Posterior vena cava (tissue), 2 donors: ENCODE measurements at places on chromosomes 4 and X. TPM values are rescaled to one million over a fixed set of nuclear protein-coding genes. Genes with fewer than 3 reads are reported as not detected.

Gene SLC26A1
- 0.14 TPM for total RNA-seq

Gene SLC35A2
- 11.5 TPM for total RNA-seq

Gene APBB2
- 55.2 TPM for total RNA-seq

Gene ADH1A
- total RNA-seq: 2.0 TPM
